ENCODE measurements at places on chromosomes 11 and 22.

- DNase-seq = no peak
Measured at GRCh38 chr22:48367731-48368130, 1459.9 kb downstream of the BRD1 start.

DNA sequence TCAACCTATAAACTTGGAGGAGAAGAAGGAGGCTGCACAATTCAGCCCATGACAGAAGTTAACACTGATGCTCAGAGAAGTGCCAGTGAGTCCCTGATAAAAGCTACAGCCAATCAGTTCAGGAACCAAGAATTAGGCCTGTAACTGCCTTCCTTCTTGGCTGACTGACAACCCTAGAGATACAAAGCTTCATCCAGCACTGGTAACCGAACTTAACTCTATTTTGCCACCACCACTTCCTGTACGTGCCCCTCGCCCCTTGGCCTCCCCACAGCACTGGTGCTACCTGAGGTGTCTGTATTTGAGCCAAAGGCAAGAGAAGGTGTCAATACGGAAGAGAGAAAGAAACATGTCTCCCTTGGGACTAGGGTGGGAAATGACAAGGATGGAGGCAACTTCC lies 40.1 kb upstream of the POU2AF1 start:
- no peak for DNase-seq

GRCh38 chr11:69531071-69531716 lies 49.7 kb downstream of the LINC01488 start:
- DNase-seq = no peak

GRCh38 chr11:93720522-93720921 lies 20.8 kb downstream of the TAF1D start:
- no peak for DNase-seq

- DNase-seq = no peak
Measured at GRCh38 chr22:20526628-20527355, 19.4 kb downstream of the MED15 start.

GRCh38 chr22:27552863-27553262 lies 248.7 kb downstream of the MN1 start:
- DNase-seq = no peak

- no peak for DNase-seq
Measured at GRCh38 chr11:46404476-46405017, 13.0 kb upstream of the CHRM4 start.

DNA sequence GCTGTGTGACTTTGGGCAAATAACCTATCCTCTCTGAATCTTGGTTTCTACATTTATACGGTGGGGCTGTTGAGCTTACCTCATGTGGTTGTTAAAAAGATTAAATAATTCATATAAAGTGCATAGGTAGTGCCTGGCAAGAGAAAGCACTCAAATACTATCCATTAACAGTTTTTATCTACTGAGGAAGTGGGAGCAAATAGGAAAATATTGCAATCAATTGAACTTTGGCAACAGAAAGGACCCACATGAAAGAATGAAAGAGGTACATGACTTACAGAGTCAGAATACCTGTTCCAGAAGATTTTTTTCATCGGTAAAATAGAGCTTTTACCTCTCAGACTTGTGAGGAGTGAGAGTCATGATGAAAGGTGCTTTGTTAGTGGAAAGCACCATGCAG lies 6.3 kb upstream of the PPP2R1B start:
- DNase-seq = no peak

- DNase-seq = no peak
Measured at GRCh38 chr22:40015358-40015976, 20.7 kb downstream of the FAM83F start.

DNA sequence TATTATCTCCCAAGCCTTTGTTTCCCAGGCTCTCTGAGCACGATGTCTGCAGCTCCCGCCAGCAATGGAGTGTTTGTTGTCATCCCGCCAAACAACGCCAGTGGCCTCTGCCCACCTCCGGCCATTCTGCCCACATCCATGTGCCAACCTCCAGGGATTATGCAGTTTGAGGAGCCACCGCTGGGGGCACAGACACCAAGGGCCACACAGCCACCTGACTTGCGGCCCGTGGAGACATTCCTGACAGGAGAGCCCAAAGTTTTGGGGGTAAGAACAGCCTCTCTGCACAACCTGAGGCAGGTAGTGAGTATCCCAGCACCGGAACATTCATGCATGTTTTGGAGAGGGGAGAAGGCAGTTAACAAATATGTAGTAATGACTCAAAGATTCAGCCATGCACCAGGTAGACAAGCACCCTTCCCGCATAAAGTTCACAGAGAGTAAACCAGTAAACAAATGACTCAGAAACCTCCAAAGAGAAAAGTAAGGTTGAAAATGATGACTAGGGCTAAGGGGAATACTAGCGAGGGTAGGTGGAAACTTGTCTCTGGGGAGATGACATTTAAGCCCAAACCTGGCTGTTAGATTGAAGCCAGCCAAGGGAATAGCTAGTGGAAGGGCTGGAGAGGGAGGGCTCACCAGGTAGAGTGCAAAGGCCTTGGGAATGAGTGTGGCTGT lies 7.2 kb downstream of the MS4A15 start:
- no peak for DNase-seq

DNA sequence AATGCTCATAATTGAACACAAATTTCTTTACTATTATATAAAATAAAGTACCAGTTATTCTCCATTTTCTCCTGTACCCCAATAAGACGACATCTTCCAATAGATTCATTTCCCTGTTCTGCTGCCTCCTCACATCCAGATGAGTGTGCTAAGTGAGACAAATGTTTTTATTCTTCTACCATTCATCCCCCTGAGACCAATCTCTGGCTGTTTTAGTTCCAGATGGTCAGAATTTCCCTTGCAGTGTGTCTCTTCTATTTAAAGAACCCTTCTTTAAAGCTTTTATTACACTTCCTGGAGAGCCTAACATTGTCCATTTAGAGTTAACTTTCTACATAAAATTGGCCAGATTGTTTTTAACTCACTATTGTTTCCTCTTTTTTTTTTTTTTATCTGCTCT lies 41.2 kb upstream of the GLYATL1 start:
- DNase-seq = no peak

DNA sequence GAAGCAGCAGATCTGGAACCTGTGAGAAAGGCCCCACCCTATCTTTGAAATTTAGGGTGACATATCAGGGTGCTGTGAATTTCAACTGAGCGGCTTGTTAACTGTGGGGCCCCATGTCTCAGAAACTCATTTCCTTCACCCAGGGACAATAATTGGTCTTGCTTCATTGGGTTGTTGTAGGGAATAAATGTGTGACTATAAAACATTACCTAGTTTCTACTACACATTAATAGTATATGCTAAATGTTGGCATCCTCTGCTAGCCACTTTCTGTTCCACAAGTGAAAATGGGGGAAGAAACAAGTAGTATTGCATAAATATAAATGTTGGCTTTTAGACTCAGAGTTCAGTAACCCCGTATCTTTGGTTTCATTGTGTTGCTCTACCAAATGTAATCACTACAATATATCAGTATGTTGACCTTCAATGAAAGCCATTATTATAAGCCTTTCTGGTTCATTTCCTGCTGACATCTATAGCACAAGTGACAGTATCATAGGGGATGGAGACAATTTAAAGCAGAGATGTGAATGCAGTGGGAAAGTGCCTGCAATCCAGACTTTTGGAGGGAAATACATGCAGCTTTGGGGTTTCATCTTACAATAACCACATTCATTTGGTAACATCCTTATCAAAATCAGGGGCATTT lies 905.5 kb upstream of the RAG2 start:
- no peak for DNase-seq

DNA sequence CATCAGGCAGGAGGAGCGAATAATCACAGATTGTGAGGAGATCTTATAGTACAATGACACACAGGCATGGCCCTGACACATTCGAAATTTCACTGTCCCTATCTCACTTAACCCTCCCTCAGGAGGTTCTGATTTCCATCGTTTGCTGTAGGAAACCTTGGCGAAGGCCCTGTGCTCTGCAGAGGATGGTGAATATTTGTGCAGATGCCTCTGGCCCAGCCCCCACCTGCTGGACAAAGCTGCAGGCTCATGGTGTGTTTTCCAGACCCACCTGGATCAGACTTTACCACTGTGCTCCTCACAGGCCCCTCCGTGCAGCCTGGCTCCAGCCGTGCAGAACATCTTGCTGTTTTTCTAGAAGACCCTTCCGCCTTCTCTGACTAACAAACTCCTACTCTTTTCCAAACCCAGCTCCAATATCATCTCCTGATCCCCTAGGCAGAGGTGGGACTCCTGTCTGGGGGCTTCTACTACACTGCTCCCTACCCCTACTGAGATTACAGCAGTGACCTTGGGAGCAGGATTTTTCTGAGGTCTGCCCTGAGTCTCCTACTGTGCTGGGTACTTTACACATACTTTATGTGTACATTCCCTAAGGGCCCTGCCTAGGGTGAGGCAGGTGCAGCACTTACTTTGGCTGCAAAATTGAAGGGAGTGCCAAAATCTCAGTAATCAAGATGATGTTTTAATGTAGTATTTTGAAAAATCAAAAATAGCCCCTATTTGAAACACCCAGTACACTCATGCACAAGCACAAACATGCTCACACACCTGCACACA lies 412.7 kb downstream of the SOX6 start:
- DNase-seq = no peak

DNA sequence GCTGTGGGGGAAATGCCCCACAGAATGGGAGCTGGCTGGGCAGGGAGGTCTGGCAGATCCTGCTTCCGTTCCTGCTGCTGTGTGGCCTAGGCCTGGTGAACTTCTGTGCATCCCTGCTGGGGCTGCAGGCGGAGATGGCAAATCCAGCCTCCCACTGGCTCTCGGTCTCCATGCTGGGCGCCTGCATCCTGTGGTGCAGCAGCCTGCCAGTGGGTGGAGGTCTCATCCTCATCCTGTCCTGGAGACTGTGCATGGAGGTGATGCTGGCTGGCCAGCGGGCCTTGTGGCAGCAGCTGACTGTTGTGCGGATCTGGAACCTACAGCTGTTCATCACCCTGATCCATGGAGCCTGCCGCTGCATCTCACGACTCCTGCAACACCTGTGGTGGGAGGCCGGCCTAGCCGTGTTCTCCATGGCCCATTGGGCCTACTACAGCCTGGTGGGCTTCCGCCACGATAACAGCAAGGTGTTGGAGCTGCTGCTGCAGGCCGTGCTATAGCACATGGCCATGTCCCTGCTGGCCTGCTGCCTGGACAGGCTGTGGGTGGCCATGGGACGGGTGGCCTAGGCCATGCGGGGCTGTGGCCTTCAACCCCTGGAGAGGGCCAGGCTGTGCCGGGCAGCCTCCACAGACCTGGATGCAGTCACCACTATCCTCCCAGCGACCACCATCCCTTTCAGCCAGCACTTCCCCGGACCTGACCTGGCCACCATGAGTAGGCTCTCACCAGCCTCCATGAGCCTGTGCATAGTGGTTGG lies 8.8 kb upstream of the RPL3 start:
- no peak for DNase-seq

- no peak for DNase-seq
Measured at GRCh38 chr11:65585396-65586246, 9.8 kb downstream of the EHBP1L1 start.

GRCh38 chr11:102338479-102339010 lies 8.5 kb upstream of the BIRC2 start:
- no peak for DNase-seq

DNA sequence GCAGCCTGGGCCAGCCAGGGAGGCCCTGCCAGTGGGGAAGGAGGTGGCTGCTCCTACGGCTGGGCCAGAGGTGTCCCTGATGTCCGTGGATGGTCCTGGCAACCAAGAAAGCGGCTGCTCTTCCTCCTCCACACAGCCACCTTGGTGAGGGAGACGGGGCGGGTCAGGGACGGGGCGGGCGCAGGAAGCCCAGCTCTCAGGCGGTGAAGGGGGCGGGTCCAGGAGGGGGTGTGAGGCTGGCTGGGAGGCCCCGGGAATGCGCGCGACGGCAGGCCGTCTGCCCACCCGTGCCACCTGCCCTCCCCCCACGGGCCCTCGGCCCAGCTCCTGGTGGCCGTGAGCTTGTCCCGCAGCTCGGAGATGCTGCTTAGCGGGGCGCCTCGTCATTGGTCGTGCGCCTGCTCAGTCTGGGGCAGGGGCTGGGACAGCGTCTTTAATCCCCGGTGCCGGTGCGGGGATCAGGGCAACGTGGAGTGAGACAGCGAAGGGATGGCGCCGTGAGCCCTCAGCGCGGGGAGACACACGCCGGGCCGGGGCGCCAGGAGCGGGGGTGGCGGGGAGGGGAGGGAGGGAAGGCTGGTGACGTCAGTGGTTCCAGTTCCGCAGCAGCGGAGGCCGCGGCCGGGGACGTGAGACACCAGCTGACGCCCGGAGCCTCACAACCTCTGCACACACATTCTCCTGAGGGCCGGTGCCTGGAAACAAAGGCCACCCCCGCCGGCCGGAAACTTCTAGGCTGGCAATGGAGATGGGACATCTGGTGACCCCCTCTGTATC lies 6.7 kb upstream of the BRSK2 start:
- DNase-seq = no peak

DNA sequence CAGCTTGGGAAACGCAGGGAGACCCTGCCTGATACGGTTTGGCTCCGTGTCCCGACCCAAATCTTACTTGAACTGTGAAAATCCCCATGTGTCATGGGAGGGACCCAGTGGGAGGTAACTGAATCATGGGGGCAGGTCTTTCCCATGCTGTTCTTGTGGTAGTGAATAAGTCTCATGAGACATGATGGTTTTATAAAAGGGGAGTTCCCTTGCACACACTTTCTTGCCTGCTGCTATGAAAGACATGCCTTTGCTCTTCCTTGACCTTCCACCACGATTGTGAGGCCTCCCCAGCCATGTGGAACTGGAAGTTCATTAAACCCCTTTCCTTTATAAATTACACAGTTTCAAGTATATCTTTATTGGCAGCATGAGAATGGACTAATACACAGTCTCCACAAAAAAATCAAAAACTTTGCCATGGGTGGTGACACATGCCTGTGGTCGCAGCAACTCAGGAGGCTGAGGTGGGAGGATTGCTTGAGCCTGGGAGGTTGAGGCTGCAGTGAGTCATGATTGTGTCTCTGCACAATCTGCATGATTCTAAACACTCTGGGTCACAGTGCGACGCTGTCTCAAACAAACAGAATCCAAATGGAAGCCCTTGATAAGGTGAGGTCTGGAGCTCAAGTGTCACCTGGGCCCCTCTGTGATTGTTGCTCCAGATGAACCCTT lies 34.9 kb downstream of the SYN3 start:
- no peak for DNase-seq

DNA sequence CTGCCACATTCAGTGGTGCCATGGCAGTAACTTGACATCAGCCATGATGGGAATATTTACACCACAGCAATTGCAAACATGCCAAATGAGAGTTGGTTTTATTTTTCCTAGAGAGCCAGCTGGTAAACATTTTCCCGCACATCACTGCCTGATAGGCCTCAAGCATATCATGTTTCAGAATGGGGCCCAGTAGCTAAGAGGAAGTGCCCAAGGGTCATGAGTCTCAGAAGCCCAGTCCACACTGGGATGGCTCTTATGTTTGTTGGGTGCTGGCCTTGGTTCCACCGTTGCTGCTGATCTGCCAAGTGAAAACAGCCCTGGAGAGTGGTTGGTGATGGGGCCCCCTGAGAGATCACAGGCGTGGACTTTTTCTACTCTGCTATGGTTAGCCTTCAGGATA lies 64.3 kb upstream of the NAV2 start:
- no peak for DNase-seq

DNA sequence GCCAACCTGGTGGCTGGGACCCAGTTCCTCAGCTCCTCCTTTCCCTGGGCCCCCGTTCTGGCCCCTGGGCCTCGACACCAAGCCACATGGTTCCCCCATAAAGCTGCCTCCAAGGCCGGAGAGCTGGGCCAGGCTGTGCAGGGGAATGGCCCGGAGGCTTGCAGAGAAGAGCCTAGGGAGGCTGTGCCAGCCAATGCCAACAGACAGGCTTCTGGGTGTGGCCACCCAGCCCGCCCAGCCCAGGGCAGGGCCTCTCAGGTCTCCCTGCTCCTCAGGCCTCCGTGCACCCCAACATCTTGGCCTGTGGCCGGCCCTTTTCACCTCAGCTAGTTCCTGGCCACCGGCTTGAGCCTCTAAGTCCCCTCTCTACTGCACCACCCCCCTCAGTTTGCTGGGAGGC lies 17.4 kb upstream of the FLRT1 start:
- DNase-seq = no peak
